Activated naive CD4-positive, alpha-beta T cell treated with anti-CD3 and anti-CD28 coated beads for 36 hours (primary cell): ENCODE measurements at places on chromosomes 4 and X. TPM values are rescaled to one million over a fixed set of nuclear protein-coding genes. Genes with fewer than 3 reads are reported as not detected.

DNA sequence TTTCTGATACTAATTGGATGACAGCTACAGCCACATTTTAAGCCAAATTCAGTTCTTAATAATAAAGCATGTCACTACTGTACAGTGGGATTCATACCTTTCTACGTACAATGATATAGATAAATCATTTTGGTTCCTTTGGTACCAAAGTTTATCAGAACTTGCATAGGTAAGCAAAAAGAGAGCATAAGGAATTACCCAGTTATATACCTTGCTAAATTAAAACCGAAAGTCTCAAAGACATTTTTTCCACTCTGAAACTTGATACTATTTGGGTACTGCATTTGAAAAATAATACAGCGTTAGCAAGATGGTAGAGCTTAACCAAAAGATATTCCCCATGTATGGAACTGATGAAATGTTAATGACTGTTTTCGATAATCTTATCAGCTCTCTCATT, 400.9 kb upstream of the ADGRL3 start:
- no peak for DNase-seq
- no peak overlapping the region for H3K4me3 ChIP-seq
- no peaks in the 10 kb centered on the region for H3K36me3 ChIP-seq

GRCh38 chrX:3449287-3449686, 102.8 kb upstream of the MXRA5 start:
- H3K36me3 ChIP-seq, result no peaks in the 10 kb centered on the region
- H3K4me1 ChIP-seq, result no peaks in the 10 kb centered on the region
- H3K27me3 ChIP-seq, result no peaks in the 10 kb centered on the region
- H3K4me3 ChIP-seq, result no peak overlapping the region

DUSP9 gene
- not detected for total RNA-seq

- DNase-seq, result peak; percentile 41
- no peak overlapping the region for H3K4me3 ChIP-seq
- peaks cover 4% of the 10 kb centered on the region for H3K36me3 ChIP-seq
- no peaks in the 10 kb centered on the region for H3K27me3 ChIP-seq
- no peak overlapping the region for H3K27ac ChIP-seq
- H3K4me1 ChIP-seq, result peaks cover 11% of the 10 kb centered on the region
Observed at GRCh38 chrX:48569958-48570357, 4.3 kb upstream of the RBM3 start.

DNA sequence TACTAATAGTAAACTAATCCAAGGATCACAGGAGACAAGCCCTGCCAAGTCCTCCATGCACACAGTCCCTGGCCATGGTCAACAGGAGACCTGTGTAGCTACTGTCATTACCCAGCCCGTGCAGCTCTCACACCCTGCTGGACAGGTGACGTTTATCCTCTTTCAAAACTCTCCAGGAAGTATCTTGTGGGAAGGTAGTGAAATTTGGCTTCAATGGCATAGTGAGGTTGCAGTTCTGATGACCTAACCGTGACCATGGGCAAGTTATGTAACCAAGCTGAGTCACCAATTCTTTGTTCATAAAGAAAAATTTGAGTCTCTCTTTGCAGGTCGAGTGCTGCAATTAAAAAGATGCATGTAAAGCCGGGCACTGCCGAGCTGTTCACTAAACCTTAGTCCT, 11.3 kb upstream of the SLC2A9 start:
- H3K4me3 ChIP-seq, result no peak overlapping the region
- peaks cover 10% of the 10 kb centered on the region for H3K27me3 ChIP-seq
